ENCODE measurements at places on chromosomes 3 and 15. TPM values are rescaled to one million over a fixed set of nuclear protein-coding genes. Genes with fewer than 3 reads are reported as not detected.

DNA sequence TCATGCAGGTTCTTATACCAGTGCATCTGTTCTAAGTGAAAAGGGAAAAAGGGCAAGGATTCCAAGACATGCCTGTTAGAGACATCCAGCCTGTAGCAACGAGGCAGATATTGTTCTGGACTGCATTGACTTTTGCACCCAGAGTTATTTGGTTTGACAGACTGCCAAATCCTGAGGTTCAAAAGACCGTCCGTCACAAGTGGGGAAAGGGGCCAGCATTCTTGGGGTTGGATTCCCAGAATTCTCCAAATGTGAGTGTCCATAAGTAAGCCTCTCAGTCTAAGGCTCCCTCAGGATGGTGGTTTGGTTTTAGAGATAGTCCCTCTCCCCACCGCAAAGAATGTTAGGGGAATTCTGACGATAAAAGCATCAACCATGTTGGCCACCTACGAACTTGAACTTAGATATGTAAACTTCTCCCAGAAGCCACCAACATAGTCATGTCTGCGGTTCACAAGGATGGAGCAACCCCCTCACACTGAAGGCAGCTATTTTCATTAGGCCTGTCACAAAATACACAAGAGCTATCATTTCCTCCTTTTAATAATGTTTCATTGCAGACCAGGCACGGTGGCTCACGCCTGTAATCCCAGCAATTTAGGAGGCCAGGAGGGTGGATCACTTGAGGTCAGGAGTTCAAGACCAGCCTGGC lies 13.6 kb upstream of the LACTB start:
- no peak for DNase-seq

The ERC2 gene
- 0.94 TPM for total RNA-seq

GRCh38 chr15:66240240-66240794 lies 13.2 kb downstream of the MEGF11 start:
- no peak for DNase-seq

The TMEM87A gene
- 16.4 TPM for total RNA-seq

DNA sequence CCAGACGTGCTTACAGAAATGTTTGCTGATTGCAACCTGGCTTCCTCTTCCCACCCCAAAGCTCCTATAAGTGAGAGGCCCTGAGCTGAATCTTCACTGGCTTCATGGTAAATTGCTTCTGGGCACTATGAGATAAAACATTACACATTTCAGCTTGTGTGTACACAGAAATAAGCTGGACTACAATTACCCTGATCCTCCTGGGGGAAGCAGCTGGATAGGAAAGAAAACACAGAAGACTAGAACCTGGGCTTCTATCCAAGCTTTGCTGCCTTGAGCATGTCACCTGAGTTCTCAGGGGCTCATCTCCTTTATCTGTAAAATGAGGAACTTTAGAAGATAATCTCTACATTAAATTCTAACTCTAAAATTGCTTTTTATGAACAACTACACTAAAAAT lies 40.3 kb downstream of the THBS1 start:
- DNase-seq: no peak

GRCh38 chr3:150931745-150932144 lies 26.5 kb upstream of the MINDY4B start:
- DNase-seq: no peak

All from left ventricle myocardium superior (tissue), 1 donor.